ENCODE measurements at places on chromosomes 5 and 9.
A peak's percentile ranks its signal among the peaks of the same experiment; 100 is the strongest.

- DNase-seq, result no peak
Measured at GRCh38 chr5:106171132-106171531, 1499.6 kb downstream of the EFNA5 start.

DNA sequence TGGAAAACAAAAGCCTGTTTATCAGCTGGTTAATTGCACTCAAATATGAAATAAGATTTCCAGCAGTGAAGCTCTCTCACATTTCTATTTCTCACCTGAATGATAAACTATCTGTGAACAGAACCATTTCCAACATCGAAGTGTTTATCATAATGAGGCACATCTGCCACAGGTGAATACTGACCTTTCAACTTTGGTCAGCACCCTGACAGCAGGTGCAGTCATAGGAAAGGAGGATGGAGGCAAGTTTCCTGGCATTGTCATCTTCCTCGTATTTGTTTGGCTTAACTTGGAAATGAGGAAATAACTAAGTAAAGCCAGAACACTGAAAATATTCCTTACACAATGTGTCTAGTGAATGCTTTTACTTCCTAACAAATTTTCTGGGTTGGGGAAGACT lies 716.4 kb downstream of the NR2F1-AS1 start:
- DNase-seq, result no peak

- peak; percentile 13 for DNase-seq
Measured at GRCh38 chr5:86880785-86881492, 263.2 kb downstream of the COX7C start.

DNA sequence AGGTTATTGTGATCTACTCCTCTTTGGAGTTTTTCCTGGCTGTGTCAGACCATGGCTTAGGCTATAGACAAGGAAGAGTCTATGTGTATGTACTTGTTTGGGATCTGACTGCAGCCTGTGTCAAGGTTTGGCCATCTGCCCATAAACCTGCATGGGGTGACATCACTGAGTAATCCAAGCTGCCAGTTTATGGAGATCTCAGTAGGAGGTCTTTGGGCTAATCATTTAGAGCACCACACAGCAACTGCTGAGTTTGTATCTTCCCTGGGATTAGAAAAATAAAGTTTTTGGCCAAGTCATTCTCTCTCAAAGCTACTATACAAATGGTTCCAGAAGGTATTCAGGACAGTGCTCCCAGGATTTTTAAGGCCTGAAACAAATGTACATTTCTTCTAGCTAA lies 65.5 kb upstream of the HSPB3 start:
- no peak for DNase-seq

DNA sequence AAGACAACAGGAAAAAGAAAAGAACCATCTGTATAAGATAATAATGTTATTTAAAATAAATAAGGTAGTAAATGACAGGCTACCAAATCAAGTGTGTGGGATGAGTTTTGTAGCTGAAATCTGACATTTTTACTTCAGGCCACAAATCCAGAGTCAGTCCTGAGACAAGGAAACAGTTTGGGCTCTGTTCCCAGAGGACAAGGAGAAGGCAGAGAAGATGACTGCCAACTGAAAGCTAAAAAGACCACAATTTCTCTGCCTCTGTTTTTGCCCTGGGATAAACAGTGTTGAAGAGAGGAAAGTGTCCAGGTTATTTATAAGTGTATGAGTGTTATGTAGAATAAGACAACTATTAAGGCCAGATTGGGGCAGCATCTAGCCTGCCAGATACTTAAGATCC lies 180.5 kb downstream of the NFIB start:
- no peak for DNase-seq

- DNase-seq, result no peak
Measured at GRCh38 chr9:74940600-74940999, 12.1 kb downstream of the C9orf40 start.

DNA sequence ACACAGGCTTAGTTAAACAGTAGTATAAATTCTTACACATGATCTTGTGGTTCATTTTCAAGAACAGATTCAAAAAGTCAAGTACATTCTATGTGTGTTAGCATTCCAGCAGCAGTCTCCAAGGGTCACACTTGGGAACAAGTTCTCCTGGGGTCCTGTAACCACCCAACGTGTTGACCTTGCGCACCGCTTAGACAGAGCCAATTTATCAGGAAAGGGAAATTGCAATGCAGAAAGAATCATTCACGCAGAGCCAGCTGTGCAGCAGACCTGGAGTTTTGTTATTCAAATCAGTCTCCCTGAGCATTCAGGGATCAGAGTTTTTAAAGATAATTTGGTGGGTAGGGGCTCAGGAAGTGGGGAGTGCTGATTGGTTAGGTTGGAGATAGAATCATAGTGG lies 8.5 kb upstream of the RXFP3 start:
- DNase-seq, result no peak

DNA sequence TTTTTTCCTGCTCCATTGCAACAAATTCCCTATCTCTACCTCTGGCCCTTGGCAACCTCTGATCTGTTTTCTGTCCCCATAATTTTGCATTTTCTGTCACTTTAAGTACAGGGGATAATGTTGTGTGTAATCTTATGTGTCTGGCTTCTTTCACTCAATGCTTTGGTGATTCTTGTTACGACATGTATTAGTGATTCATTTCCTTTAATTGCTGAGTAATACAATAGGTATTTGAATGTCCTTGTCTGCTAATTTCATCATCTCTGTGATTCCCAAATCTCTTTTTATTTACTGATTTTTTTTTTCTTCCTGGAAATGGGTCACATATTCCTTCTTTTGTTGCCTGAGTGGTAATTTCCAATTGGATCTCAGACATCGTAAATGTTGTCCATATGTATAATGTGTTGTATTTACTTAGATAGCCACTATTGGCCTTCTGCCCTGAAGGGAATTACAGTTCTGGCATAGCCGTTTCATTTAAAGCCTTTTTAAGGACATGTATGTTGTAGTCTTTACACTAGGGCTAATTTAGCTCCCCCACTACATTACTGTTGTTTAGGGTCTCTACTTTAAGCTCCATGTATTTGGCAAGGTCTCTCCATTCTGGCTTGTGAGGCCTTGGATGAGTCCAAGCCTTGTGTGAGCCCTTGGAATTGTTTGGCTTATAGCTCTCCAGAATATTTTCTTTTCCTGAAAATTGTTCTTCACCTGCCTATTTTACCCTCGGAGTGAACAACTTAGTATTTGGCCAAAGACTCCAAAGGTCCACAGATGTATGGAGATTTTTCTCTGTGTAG lies 683.8 kb downstream of the LRRC70 start:
- DNase-seq, result no peak

GRCh38 chr5:513216-514100 lies 10.8 kb downstream of the SLC9A3 start:
- no peak for DNase-seq

DNA sequence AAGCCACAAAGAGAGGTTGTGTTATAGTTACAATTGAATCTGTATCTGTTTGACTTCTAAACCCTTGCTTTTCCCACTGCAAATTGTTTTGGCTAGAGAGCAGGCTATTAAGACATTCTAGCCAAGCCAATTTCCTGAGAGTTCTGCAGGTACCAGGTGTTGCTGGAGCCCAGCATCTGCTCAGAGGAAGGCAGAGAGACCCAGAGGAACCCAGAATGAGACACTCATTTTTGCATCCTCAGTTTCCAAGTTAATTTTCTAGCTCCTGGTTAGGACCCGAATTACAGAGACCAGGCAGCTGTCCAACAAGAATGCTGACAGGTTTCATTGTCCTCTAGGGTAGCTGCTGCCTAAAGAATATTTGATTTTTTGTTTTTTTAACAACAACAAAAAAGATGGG lies 266.2 kb downstream of the TRIM32 start:
- DNase-seq, result no peak

DNA sequence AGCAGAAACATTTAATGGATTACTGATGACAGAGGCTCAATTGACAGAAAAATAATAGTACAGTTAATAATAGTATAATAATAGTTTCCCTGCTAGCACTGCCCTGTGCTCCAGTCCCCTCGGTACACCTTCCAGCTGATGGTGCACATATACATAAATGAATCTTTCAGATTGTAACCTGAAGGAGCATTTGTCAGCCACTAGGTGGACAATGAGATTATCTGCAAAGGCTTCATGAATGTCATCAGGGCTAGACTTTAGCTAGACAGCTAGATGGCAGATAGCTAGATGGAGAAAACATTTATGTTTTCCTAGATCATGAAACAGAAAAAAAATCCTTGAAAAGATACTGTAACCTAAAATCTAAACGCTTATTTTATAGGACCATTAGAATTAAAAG lies 304.4 kb upstream of the SMC2 start:
- no peak for DNase-seq

DNA sequence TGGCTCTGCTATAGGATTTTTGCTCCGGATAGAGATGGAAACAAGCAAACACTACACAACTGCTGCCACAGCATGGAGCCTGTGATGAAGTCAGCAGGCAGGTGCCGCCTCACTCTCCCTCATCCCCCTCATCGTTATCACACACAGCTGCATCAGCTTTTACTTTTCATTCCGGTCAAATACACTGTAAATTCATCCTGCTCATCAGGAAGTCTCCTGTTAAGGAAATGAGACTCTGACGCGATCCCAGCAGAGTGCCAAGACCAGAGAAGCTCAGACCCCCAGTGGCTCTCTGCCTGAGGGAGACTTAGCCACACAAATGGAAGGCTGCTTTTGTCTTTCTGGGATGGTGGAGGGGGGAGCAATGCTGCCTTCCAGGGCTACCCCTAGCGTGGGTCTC lies 270.2 kb downstream of the ELAVL2 start:
- DNase-seq, result no peak

Measured in stimulated activated CD4-positive, alpha-beta T cell treated with anti-CD3 and anti-CD28 coated beads, Interleukin-15, amount 100 ng/mL, for 48 hours (primary cell).